ENCODE measurements at places on chromosomes 7 and 10.

- no peak for DNase-seq
Measured at GRCh38 chr7:64887756-64888508, 15.1 kb upstream of the ZNF273 start.

GRCh38 chr7:91953618-91954017, 13.0 kb downstream of the AKAP9 start:
- peak; percentile 5 for DNase-seq

DNA sequence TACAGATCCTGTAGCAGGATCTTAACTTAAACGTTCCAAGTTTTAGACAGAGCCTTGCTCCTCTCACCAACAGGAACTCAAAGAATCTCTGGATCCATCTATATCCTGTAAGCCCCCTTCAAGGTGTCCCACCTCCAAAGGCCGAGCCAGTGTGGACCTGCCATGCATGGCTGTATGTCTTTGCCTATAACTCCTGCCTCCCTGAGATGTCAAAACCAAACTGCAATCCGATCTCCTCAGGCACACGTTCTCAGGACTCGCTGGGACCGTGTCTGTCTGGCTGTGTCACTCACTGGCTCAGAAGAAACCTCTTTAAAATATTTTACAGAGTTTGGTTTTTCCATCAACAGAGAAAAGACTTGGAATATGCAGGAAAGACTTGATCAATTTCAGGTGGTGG, 51.4 kb upstream of the FAM20C start:
- no peak for DNase-seq

DNA sequence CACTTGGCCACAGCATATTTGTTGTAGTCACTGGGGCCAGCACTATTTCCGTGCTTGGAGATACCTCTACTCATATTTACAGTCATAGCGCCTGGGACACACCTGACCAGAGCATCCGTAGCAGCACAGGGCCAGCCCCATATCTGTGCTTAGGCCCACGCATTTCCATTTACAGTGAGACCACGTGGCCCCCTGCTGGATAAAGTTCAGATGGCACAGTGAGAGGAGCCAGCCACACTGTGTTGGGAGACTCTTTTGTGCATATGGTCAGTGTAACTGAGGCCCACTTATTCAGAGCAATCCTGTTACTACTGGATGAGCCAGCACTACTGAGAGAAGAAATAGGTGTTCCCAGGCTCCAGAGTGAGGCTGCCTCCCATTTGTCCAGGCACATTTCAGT, 455.3 kb downstream of the REEP3 start:
- peak; percentile 36 for DNase-seq

DNA sequence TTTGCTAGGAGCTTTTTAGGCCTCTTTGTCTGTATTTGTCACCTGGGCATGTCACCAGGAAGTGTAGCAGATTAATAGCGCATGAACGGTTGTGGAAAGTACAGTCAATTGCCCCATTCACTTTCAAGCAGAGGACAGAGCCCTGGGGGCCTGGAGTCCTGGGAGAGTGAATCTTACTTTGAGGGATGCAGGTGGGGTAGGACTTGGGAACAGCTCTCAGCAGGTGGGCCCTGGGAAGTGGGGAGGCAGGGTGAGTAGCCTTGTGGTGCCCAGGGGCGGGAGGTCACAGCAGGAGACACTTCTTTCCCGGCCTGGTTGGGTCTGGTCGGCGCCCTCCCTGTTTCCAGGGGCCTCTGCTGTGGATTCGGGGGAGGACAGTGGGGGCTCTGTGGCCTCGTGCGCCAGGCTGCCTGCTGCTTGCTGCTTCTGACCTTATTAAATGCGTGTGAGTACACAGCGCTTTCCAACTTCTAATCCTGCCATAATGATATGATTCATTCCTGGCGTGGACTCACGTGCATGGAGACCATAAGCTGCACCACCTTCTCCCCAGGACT, 51.6 kb upstream of the AQP1 start:
- DNase-seq: no peak

- peak; percentile 29 for DNase-seq
Measured at GRCh38 chr7:101625031-101625791, 3.9 kb downstream of the MYL10 start.

DNA sequence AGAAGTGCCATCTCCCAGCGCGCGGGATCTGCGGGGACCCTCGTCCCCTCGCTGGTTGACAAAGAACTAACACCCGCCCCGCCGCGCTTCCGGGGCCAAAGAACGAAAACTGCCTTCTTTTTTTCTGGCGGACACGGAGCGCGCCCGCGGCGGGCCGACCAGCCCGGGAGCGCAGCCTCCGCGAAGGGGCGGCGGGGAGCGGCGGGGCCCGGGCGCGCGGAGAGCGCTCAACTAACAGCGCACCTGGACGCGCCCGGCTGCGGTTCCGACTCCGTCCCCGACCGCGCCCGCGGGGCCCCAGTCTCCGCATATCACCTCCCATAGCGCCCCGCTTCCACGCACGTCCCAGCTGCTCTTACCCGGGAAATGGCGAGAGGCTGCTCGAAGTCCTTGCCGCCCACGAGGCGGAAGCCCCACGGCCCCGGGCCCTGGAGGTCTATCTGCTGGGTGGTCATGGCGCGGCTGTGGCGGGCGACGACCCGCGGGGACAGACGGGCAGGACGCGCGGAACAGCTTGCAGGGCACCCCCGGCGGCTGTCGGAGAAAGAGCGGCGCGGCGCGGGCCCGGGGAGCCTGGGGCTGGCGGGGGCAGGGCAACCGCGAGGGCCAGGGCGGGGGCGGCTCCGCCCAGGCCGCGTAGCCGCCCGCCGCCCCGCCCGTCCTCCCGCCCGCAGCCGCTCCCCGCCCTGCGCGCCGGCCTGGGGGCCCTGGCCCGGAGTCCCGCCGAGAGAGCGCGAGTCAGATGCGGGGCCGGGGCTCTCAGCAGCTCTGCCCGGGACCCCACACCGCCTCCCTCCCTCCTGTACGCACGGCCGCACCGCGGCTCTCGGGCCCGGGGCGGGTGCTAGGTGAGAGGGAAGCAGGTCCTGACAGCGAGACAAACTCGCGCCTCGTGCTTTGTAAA, at the start of gene PDLIM1:
Gene PDLIM1, minus strand, starts transcription at position 543 of the 904 bp plus-strand sequence. Its CDS starts 88 bp downstream, at position 455.
- DNase-seq: peak; percentile 73

DNA sequence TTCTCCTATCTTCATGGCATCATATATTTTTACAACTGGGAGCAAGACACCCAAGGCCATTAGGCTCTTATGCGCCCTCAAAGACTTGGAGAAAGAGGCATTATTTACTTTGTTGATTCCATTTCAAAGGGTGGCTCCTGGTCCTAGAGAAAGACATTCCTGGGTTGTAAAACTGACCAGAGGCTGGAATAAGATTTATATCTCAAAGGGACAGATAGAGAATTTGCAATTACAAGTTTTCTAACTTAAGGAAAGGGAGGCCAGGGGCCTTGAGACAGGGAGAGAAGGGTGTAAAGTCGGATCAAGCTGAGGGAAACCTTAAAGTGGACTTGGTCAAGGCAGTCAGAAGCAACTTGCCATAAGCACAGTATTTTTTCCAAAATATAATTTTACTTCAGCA, 1086.0 kb downstream of the SORCS3 start:
- DNase-seq: no peak

DNA sequence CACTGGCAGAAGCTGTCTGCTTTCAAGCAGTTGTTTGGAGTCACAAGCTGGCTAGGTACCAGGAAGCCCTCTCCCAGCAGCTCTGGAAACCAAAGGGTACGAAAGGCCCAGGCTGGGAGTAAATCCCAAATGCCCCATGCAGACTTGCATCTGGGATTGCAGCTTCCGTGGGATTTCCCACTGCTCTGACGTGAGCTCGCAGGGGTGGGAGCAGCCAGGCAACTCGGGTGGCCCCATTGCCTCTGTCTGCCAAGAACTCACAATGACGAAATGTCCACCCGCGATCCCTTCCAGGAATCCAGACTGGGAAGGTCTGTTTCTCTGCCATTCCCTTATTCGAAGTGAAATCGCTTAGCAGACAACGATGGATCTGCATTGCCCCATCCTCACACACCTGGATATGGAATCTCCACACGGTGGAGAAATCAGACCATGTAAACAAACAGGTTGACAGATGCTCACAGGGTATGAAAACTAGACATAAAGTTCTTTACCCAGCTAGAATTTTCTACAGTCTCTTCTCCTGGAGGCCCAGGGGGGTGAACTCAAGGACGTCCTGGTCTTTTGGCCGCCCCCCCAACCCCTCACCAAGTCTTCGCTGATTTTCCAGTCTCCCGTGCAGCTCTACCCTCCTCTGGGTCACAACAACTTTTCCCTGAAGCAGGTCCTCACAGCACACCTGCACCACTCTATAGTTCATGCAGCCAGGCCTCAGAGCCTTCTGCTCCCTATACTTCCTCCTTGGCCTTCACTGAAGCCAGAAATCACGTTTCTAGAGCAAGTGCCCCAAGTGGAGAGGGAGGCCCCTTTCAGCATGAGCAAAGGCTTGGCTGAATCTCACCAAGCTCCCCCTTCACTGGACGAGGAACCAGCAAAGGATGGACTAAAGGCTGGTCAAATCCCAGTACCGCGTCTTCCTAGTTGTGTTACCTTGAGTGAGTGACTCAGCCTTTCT, 20.0 kb downstream of the SH3PXD2A start:
- DNase-seq: no peak

DNA sequence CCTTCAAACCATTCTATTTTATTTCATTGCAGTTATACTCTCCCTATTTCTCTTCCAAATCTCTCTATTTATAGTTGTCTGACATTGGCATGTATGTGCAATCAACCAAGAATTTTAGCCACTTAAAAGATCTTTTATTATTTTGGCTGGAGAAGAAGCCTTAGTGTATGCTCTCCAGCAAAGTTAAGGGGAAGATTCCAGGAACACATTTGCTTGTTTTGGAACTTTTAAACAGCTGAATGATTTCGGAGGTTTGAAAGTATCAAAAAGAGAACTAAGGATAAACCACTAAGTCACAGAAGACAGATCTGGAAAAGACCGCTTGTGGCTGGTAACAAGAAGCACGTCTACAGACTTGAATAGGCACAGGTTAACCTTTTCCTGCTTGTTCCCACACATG, 182.2 kb upstream of the FZD1 start:
- DNase-seq: peak; percentile 40

DNA sequence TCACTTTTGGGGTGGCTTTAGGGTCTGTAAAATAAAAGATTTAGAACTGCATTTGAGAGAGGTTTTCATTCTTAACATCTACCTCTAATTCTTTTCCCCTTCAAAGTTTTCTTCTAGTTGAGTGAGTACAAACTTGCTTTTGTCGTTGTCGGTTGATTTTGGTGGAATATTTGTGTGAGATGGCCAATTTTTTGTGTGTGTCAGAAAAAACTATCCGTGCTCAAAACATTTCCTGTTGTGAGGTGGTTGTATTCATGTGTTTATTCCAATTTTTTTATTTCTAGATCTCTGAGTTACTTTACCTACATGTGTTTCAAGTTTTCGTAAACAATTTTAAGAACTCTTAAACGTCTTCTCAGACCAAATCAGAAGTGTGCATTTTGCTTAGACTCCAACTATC, 1.6 kb downstream of the AHR start:
- no peak for DNase-seq

DNA sequence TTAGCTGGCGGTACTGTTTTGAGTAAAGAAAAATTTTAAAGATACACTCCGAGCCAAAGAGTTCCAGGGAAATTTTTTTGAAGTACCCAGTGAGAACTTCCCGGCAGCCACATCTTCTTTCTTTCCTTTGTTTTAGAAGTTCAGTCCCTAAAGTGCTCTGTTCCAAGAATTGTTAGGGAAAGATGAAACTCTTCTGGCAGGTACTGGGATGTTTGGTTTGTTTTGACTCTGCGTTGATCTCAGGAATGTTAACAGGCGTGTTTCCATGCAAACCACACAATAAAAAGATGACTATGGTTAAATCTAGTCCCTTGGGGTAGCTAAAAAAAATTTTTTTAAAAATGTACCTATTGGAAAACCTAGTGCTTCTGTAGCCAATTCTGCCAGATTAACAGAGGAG, 224.7 kb upstream of the PHYHIPL start:
- peak; percentile 36 for DNase-seq

GRCh38 chr7:66736892-66737291, 3.6 kb upstream of the RABGEF1 start:
- DNase-seq: no peak

GRCh38 chr7:20642166-20642565, 26.7 kb downstream of the ABCB5 start:
- DNase-seq: peak; percentile 13

DNA sequence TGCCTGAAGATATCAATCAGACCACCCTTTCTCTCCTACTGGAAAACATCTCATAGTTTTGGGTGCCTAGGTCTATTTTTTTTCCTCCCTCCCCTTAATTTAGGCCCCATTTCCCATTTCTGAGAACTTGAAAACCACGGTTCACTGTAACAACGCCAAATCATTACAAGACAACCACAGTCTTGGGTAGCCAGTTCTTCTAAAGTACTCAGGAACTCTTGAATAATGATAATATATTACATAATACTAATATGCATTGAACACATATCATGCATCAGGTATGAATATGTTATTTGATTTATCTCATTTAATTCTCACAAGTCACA, 185.1 kb upstream of the ADO start:
- no peak for DNase-seq

GRCh38 chr10:107899075-107899474, 734.6 kb upstream of the SORCS1 start:
- DNase-seq: no peak

DNA sequence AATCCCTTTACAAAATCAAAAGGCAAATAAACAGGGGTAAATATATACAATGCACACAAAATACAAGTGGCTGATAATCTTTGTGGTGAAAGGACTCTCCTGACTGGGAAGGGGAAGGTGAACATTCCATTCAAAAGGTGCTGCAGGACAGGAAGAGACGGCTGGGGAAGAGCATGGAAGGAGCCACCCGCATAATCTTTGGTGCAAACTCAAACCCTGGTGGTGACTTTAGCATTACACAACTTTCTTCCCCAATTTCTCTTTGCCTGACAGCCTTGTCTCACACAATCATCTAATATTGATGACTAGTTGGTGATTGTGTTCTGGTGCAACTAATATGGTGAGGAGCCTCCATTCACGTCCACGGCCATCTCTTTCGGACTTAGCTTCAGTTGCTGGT, 117.0 kb upstream of the EGFR start:
- no peak for DNase-seq

DNA sequence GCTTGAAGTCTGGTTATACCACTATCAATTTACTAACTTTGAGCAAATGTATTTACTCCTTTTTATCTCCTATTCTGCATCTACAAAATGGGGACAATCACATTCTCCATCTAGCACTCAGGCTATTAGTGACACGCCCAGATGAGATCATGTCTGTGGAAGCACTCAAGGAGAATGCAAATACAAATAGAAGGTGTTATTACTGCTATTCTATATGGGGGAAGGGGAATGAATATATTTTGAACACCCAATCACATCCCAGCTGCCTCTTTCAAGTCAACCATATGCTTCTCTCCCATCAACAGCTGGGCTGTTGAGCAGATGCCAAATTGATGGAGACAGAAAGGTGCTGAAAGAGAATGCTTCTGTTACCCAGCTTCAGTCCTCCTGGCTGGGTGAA, 23.5 kb downstream of the SGMS1 start:
- DNase-seq: no peak
